ENCODE measurements at places on chromosomes 2 and 18.

DNA sequence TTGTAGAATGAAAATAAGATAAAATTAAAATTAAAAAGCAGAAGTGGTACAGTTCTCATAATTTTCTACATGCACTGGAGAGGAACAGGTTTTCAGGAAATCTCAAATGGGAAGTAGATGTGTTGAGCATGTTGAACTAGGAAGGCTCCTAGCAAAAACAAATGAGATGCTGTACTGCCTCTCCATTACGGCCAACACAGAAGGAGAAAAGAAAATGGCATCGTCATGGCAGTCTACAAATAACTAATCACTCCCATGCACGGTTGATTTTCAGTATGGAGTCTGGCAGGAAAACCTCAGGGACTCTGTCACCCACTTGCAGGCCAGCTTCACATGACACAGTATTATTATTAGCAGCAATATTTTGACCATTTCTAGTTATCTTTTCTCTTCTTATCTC, 278.7 kb downstream of the NRXN1 start:
- DNase-seq, result no peak

GRCh38 chr18:46199515-46200147, 95.4 kb downstream of the HAUS1 start:
- no peak for DNase-seq

DNA sequence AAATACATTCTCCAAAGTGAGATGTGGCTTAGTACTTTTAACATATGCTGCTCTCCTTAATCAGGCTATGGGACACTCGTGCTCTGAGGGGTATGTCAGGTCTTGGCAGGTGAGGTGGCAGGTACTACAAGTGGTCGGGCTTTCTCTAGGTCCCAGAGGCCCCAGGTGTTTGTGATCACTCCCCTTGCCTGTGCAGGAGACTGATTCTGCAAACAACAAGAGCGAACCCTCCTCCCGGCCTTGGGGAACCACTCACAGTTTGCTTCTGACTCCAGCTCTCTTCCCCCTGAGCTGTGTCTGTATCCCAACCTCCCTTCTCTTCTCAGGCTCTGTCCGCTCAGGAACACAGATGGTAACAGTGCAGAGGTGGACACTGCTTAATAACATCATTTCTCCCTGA, 48.1 kb downstream of the ATOH8 start:
- DNase-seq, result no peak

DNA sequence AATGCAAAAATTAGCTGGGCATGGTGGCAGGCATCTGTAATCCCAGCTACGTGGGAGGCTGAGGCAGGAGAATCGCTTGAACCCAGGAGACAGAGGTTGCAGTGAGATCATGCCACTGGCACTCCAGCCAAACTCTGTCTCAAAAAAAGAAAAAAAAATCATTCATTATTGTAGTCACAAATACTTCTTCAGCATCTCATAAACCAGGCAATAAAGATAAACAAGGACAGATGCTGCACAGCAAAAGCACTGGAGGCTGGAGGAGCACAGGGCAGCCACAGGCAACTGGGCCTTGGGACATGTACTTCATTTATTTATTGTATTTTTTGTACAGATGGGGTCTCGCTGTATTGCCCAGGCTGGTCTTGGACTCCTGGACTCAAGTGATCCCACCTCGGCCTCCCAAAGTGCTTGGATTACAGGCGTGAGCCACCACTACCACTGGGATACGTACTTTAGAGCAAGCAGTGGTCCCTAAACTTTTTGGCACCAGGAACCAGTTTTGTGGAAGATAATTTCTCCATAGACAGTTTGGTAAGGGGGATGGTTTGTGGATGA, 16.8 kb upstream of the MAT2A start:
- DNase-seq, result no peak

- DNase-seq, result no peak
Measured at GRCh38 chr18:44685296-44685695, 4.6 kb downstream of the SETBP1 start.

- no peak for DNase-seq
Measured at GRCh38 chr2:126616606-126617069, 39.3 kb upstream of the GYPC start.
